Activated CD4-positive, alpha-beta memory T cell treated with anti-CD3 and anti-CD28 coated beads, Interleukin-2, amount 10 ng/mL, durations not matched to agents 7 days and 5 days (primary cell): ENCODE measurements at places on chromosomes 13 and 19. TPM values are rescaled to one million over a fixed set of nuclear protein-coding genes. Genes with fewer than 3 reads are reported as not detected.

GRCh38 chr13:110012102-110012739 lies 225.8 kb upstream of the IRS2 start:
- no peak overlapping the region for H3K27ac ChIP-seq
- no peak for DNase-seq
- no peaks in the 10 kb centered on the region for H3K4me1 ChIP-seq
- H3K36me3 ChIP-seq: no peaks in the 10 kb centered on the region
- no peak overlapping the region for H3K4me3 ChIP-seq

DNA sequence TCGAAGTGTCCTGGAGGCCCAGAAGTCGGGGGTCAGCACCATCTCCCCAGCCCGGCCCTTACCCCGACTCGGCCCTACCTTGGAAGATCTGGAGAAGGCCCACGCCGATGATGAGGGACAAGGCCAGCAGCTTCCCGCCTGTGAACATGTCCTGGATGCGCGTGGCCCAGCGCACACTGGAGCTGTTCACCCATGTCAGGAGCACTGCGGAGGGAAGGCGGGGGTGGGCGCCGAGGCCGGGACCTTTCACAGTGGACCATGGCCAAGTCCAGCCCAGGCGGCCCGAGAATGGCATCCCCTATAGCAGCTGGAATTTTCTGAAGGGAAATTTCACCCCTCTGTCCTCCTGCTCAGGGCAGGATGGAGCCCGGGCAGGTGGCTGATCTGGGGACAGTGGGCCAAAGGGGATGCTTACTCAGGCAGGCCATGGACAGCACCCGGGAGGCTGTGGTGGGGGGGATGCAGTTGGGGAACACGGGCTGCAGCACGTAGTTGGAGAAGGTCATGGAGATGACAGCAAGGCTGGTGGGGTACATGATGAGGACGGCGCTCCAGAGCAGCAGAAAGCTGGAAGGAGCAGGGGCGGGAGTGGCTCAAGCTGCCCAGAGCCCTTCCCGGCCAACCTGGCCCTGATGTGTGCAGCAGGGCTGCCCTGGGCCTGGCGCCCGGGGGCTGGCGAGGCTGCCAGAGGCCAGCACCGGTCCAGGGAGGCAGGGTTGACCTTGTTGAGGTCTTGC lies 13.0 kb downstream of the SLC7A10 start:
- no peaks in the 10 kb centered on the region for H3K36me3 ChIP-seq
- no peaks in the 10 kb centered on the region for H3K27me3 ChIP-seq
- no peaks in the 10 kb centered on the region for H3K4me1 ChIP-seq

- no peak overlapping the region for H3K4me3 ChIP-seq
- H3K4me1 ChIP-seq: no peaks in the 10 kb centered on the region
- no peak overlapping the region for H3K27ac ChIP-seq
- DNase-seq: no peak
Measured at GRCh38 chr13:43303033-43303729, 279.8 kb downstream of the DNAJC15 start.

DNA sequence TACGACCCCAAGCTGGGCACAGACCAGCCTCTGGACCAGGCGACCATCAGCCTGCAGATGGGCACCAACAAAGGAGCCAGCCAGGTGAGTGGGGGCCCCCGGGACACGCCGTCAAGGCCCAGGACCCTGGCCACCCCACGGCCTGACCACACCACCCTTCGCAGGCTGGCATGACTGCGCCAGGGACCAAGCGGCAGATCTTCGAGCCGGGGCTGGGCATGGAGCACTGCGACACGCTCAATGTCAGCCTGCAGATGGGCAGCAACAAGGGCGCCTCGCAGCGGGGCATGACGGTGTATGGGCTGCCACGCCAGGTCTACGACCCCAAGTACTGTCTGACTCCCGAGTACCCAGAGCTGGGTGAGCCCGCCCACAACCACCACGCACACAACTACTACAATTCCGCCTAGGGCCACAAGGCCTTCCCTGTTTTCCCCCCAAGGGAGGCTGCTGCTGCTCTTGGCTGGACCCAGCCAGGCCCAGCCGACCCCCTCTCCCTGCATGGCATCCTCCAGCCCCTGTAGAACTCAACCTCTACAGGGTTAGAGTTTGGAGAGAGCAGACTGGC lies 9.6 kb downstream of the ELOF1 start:
- no peak for DNase-seq
- H3K4me3 ChIP-seq: no peak overlapping the region
- H3K27me3 ChIP-seq: no peaks in the 10 kb centered on the region
- peaks cover 11% of the 10 kb centered on the region for H3K36me3 ChIP-seq
- H3K27ac ChIP-seq: no peak overlapping the region

Gene DCT
- not detected for total RNA-seq

- H3K4me3 ChIP-seq: no peak overlapping the region
- no peak for DNase-seq
- H3K4me1 ChIP-seq: peaks cover 29% of the 10 kb centered on the region
- peaks cover 8% of the 10 kb centered on the region for H3K36me3 ChIP-seq
Measured at GRCh38 chr13:43877326-43877725, 2.2 kb downstream of the CCDC122 start.

DNA sequence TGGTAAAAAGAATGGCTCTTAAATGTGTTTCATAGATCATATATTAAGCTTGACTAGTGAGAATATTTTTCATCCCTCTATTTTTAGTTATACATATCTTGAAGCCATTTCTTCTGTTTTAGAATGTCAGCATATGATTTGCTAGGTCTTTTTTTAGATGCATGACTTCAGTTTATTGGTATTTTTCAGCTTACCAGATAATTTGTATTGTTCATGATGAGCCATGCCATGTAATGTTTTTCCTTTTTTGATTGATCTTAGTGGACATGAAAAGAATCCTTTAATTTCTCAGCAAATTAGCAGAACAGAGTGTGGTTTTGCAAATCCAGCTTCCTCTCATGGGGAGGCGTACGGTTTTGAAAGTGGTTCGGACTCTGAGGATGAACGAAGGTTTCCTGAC lies 168.5 kb downstream of the LMO7 start:
- H3K36me3 ChIP-seq: no peaks in the 10 kb centered on the region
- DNase-seq: no peak
- H3K4me1 ChIP-seq: peaks cover 30% of the 10 kb centered on the region
- H3K4me3 ChIP-seq: no peak overlapping the region
- H3K27me3 ChIP-seq: no peaks in the 10 kb centered on the region

DNA sequence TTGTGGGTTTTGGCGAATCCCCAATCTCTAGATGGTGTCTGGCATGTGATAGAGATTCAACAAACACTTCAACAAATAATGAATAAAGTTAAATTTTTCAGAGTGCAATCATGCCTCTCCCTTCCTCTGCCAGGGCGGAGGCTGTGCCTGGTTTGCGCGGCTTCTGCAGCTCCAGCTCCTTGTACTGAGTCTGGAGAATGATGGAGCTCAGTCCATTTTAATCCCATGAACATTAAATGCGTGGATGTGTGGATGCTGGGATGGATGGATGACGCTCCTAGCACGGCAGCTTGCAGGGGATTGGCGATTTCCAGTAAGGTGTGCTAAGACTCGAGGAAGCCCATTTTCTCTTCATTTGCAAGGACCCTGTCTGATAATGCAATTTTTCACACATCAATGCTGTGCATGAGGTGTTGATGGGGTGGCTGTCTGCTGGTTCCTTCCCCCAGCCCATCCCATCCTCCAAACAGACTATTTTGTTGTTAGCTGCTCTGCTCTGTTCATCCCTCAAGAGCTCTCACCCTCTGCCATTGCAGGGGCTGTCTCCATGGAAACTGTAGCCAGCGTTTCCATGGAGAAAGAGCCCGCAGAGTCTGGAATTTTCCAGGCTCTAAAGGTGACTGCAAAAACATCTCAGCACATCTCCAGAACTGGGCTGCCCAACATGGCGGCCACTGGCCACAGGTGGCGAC lies 92.6 kb upstream of the PEG3 start:
- H3K4me3 ChIP-seq: no peak overlapping the region
- H3K4me1 ChIP-seq: no peaks in the 10 kb centered on the region
- no peak for DNase-seq

DNA sequence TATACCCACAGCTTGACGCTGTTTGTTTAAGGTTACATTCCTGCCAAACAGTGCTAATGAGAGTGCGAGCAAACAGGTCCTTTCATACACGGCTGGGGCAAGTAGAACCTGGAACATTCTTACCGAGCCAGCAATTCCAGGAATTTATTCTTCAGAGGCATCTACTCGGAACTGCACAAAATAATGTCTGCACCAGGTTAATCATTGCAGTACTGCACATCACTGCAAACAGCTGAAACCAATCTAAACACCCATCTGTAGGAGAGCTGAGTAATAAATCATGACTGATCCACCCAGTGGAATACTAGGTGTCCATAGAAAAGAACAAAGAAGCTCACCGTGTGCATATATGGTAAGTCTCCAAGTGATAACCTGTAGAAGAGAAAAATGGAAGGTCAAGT lies 1.2 kb upstream of the ZNF579 start:
- H3K36me3 ChIP-seq: peaks cover 7% of the 10 kb centered on the region
- DNase-seq: no peak
- no peak overlapping the region for H3K4me3 ChIP-seq
- H3K27me3 ChIP-seq: peaks cover 19% of the 10 kb centered on the region
- H3K27ac ChIP-seq: no peak overlapping the region
